T-cell (primary cell): ENCODE measurements at places on chromosomes 1 and 21.

DNA sequence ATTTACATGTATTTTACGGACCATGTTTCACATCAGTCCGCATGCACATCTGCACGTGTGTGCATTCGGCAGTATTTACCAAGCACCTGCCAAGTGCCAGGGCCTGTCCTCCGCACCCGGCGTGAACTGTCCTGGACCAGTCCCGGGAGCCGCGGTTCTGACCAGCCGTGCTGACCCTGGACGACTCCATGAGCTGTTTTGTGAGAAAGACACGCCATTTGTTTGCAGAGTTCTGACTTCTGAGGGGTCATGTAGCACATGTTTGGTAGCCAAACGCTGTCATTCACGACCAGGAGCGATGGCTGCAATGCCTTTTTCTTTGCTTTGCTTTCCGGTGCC, 3.3 kb upstream of the OLIG2 start:
- DNase-seq = no peak

- no peak for DNase-seq
These were observed 31.0 kb downstream of the NENF start for GRCh38 chr1:212463565-212464285.

GRCh38 chr1:157113106-157113505, 13.5 kb upstream of the ETV3L start:
- DNase-seq = no peak

GRCh38 chr21:16116069-16116468, 386.3 kb downstream of the USP25 start:
- no peak for DNase-seq

GRCh38 chr1:77950873-77951272, 28.0 kb downstream of the FUBP1 start:
- DNase-seq = no peak

DNA sequence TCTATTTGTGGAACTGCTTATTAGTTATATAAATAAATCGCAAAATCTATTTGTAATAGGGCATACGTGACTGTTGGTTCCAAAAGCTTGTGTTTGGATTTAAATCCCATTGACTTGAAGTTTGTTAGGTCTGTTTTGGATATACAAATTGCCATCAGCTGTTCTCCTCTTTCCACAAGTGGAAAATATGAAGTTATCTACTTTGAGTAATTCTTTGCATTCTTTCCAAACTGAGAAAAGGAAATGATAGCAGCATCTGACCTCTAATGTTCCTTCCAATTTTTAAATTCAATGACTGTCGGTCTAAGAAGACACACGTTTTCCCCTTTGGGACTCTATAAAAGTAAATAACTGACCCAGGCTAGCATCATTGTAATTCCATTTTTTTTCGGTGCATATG, 165.7 kb upstream of the SGIP1 start:
- DNase-seq = no peak

DNA sequence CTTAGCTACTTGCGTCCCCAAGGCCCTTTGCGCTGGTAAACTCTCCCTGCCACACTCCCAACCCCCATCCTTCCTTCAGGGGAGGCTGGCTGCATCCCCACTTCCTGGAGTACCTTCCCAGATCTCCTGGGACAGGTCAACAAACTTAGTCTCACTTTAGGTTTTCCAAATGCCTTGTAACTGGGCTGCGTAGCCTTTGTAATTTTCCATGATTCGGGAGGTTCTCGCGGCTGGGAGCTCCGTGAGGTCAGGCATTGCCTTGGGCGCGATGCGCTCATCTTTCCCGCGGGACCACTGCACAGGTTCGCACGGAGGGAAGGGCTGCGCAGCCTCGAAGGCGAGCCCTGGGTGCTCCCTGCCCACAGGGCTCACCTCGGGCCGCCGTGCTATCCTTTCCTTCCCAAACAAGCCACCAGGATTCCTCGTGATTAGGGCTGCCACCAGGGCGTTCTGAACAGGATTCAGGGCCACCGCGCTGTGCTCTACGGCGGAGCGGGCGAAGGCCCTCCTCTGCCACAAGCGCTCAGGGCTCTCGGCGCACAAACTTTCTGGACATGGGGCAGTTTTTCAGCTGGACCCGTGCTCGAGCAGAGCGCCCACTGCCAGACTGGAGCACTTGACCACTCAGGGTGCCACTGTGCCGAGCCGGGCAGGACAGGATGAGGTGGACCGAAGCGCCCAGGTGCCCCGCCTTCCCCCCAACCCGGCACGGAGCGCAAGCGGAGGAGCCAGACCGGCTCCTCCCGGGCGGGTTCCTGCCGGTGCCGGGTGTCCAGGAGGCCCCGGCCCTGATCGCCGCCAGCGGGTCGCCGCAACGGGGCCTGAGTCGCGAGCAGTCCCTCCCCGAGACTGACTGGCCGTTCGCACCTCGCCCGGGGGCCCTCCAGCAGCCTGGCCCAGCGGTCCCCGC, 1.1 kb downstream of the TMPRSS2 start:
- no peak for DNase-seq

DNA sequence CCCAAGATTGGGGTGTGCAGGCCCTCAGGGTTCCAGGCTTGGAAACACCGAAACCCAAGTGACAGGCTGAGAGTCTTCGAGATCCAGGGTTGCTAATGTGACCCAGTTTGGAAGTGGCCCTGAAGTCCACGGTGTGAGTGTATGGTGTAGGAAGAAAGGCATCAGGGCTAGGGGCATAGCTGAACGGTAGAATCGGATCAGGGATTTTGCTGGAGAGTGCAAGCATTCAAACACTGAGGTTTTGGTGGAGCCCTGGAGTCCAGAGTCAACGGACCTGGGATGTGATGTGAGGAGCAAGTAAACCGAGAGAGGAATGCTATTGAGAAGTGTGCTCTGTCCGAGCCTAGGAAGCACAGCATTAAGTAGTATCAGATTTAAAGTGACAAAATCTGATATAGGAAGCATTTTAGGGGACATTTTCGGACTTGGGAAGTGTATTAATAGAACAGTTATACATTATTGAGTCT, 958 bp downstream of the NFYC start:
- DNase-seq = no peak

DNA sequence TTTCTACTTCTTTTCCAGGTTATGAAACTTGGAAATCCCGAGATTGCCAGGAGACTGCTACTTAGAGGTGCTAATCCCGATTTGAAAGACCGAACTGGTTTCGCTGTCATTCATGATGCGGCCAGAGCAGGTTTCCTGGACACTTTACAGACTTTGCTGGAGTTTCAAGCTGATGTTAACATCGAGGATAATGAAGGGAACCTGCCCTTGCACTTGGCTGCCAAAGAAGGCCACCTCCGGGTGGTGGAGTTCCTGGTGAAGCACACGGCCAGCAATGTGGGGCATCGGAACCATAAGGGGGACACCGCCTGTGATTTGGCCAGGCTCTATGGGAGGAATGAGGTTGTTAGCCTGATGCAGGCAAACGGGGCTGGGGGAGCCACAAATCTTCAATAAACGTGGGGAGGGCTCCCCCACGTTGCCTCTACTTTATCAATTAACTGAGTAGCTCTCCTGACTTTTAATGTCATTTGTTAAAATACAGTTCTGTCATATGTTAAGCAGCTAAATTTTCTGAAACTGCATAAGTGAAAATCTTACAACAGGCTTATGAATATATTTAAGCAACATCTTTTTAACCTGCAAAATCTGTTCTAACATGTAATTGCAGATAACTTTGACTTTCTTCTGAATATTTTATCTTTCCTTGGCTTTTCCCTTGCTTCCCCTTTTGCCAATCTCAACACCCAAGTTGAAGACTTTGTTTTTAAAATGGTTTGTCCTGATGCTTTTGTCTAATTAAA, 4.0 kb downstream of the CDKN2C start:
- no peak for DNase-seq

GRCh38 chr1:59699227-59699847, 115.4 kb upstream of the HOOK1 start:
- peak; percentile 9 for DNase-seq

- DNase-seq = no peak
These were observed 13.9 kb upstream of the IL6R start for GRCh38 chr1:154391086-154391770.

DNA sequence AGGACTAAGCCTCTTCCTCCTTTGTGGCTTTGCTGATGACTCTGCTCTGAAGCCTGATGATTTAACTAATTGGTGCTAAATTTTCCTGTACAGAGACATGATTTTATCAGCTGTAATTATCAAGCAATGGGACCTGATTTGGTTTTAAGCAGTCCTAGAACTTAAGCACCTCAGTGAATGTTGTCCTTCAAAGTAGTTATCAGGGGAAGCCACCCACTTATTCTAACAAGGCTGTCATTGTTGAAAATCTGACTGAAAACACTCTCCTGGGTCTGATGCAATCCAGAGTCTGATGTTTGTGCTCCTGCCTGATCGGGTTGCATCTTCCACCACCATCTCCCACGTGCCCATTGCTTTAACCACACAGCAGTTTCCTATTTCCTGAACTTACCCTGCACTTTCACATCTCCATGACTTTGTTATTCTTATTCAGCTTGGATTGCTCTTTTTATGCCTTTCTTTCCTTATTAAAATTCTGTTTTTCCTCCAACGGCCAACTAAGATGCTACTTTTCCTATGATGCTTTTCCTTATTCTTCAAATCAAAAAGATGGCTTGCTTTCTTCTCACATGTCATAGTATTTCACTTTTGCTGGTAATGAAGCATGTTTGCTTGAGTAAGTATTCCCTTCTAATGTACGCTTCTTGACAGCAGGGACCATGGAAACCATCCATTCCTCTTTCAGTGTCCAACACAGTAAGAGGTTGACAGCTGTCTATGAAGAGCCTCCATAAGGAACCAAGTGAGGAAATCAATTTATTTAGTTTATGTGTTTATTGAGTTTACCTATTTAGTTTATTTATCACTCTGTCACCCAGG, 55.0 kb downstream of the S1PR1 start:
- no peak for DNase-seq

DNA sequence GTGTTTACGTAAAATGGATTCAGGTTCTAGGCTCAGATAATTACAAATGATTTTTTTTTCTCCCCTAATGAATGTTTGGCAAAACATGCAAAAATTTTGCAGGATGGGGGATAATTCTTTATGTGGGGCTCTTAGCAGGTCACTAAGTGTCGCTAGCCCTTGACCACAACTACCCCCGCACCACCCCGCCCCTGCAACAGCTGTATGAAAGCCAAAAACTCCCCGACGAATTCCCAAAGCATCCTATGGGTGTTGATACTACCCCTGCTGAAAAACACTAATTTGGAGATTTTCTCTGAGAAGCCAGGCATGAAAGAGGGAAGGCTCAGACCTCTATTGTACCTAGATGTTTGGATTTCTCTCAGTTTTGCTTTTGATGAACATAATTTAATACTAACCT, 243.0 kb downstream of the TRABD2B start:
- no peak for DNase-seq

GRCh38 chr1:165841582-165842017, 14.2 kb downstream of the UCK2 start:
- DNase-seq = no peak

DNA sequence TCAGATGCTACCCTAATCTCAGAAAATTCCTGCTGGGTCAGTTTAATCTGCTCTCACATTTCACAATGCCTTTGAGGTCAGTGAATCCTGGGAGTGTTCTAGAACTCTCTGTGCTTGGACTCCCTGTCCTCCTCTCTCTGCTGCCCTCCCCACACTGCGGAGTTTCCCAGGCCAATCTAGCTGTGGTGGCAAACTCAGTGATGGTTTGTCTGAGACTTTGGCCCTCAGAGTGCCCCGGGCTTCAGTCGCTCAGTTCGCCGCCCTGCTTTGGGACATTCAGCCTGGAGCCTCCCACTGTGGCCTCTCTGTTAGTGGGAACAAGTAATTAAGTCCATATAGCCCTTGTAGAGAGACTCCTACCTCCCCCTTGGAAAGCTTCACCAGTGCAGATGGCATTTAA, 7.1 kb downstream of the C1orf226 start:
- DNase-seq = no peak

DNA sequence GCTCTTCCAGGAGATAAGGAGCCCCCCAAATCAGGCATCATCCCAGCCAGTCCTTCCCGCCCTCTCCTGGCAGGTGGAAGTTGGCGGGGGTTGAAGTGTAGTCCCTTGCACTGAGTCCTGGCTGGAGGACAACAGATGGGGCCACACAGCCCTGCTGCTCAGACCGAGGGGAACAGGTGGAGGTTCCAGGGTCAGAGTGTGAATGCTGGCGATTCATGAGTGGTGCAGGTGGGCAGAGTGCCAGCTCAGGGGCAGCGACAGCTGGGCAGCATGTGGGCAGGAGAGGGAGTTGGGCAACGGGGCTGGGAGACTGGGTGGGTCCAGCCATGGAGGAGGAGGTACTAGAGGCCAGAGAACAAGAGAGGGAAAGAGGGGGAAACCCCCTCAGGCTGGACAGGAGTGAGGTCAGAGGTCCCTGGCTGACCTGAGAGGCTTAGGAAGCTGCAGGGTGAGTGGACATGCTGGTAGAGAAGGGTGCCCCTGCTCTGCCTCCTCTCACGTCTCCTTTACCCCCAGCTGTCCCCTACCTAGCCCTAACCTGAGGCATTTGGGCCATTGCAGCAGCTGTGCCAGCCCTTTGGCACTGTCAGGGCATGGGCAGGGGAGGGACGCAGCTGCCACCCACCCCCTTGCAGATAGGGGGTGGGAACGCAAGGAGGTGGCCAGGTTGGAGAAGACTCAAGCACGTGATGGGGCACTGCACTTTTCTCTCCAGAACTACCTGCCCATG, 11.3 kb upstream of the ADORA1 start:
- no peak for DNase-seq

- no peak for DNase-seq
These were observed 68.9 kb downstream of the DUSP10 start for GRCh38 chr1:221672965-221673364.

- DNase-seq = no peak
These were observed 32.4 kb upstream of the PPP1R15B start for GRCh38 chr1:204443871-204444581.

DNA sequence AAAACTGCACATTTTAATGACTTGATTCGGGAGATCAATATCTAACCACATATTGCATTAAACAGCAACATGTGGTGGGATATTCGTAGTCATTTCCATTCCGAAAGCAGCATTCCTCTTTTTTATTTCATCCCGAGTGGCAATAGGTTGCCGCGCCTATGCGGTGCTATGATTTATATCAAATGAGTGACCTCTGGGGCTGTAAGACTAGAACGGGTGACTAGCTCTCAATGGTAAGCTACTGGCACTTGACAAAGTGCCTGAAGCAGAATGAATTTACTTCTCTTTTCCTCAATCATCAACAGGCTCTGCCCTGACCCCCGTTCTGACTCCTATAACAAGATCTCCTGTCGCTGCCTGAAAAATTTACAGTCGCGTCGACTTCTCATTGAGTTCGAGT, 162.3 kb downstream of the ZNF281 start:
- DNase-seq = no peak
